ENCODE measurements at places on chromosomes 11 and 22. TPM values are rescaled to one million over a fixed set of nuclear protein-coding genes. Genes with fewer than 3 reads are reported as not detected.

Gene GAB4
- total RNA-seq: not detected

GRCh38 chr22:42752912-42753311 is 32.2 kb upstream of the A4GALT start:
- DNase-seq: no peak

Gene TBX1
- total RNA-seq: 2.9 TPM

- no peak for DNase-seq
Observed at GRCh38 chr11:74839446-74839845, 90.8 kb downstream of the RNF169 start.

DNA sequence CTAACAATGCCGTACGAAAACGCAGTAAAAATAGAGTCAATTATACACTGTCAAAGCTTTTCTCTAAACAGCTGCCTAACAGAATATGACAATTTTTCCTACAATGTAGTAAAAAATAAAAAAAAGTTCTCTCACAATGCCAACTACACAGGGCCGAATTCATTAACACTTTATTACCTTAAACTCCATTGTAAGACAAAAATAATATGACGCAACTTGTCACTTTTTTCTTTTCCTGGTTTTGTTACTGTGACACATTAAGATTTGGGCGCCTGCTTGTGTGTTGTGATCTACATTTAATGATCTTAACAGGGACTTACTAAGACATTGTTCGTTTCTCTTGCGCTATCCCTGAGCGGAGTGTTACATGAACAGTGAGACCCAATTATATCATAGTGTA is 204.1 kb downstream of the INSC start:
- no peak for DNase-seq

DNA sequence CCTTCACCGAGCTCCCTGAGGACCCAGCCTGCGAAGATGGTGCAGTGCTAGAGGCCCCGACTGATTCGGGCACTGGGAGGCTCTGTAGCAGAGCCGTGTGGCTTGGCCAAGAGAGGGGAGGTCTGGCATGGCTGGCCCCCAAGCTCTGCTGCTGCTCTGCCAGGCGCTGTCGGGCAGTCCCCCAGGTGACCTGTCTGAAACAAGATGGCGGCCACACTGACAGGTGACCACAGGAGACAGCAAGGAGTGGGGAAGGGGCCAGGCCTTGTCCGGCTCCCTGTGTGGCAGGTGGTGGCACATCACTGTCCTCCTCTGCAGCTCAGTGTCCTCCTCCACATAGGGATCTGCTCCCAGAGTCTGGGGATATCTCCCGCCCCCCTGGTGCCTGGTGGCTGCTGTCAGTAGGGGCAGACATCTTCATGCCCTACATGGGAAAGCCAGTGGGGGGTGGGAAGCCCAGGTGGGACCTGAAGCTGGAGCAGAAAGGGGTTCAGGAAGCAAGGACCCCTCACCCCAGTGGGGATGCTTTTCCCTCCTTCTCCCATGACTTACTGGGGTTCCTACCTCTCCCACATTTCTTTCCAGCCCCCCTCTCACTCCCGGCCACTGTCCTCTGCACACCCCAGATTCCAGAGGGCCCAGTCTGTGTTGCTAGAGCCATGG is 40.1 kb upstream of the WNT11 start:
- DNase-seq: no peak

DNA sequence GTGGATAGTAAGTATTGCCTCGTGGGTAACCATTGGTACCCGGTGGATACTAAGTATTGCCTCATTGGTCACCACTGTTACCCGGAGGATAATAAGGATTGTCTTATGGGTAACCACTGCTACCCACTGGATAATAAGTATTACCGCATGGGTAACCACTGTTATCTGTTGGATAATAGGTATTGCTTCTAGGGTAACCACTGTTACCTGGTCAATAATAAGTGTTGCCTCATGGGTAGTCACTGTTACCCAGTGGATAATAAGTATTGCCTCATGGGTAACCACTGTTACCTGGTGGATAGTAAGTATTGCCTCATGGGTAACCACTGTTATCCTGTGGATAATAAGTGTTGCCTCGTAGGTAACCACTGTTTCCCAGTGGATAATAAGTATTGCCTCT is 22.6 kb upstream of the NXPE4 start:
- DNase-seq: no peak

- no peak for DNase-seq
Observed at GRCh38 chr22:47484960-47485569, 722.6 kb downstream of the TBC1D22A start.

GRCh38 chr11:117953024-117953671 is 23.9 kb upstream of the TMPRSS13 start:
- no peak for DNase-seq

Gene DDIAS
- 29.1 TPM for total RNA-seq

DNA sequence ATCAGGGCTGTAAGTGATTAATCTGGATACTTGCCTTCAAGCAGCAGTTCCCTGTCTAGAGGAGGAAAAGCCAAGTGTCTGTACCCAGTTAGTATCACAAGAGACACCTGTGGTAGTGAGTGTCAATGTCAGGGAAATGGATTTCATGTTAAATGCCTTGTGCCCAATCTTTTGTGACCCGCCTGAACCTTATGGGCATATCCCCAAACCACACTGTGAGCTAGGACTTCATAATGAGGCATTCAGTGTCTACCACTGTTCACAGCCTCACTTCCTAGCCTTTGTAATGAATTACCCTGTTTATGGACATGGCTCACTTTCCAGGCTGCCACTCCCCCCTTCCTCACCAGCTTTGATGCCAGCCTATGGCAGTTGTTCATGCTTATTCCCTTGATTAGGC is 125.1 kb downstream of the TRIM44 start:
- no peak for DNase-seq

DNA sequence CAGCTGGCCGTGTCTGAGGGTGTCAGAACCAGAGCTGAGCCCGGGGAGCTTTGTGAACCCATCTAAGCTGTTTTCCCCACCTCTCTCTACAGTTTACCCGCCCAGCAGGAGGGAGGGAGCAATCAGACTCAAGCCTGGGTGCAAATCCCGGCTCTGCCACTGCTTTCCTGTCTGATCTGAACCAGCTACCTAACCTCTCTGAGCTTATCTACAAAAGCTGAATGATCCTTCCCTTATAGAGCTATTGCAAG is 252 bp downstream of the APOL2 start:
- DNase-seq: no peak

GRCh38 chr11:106329273-106330018 is 252.0 kb downstream of the AASDHPPT start:
- no peak for DNase-seq

Gene C22orf42
- not detected for total RNA-seq

GRCh38 chr11:75161506-75162095 is 10.7 kb downstream of the SLCO2B1 start:
- no peak for DNase-seq

DNA sequence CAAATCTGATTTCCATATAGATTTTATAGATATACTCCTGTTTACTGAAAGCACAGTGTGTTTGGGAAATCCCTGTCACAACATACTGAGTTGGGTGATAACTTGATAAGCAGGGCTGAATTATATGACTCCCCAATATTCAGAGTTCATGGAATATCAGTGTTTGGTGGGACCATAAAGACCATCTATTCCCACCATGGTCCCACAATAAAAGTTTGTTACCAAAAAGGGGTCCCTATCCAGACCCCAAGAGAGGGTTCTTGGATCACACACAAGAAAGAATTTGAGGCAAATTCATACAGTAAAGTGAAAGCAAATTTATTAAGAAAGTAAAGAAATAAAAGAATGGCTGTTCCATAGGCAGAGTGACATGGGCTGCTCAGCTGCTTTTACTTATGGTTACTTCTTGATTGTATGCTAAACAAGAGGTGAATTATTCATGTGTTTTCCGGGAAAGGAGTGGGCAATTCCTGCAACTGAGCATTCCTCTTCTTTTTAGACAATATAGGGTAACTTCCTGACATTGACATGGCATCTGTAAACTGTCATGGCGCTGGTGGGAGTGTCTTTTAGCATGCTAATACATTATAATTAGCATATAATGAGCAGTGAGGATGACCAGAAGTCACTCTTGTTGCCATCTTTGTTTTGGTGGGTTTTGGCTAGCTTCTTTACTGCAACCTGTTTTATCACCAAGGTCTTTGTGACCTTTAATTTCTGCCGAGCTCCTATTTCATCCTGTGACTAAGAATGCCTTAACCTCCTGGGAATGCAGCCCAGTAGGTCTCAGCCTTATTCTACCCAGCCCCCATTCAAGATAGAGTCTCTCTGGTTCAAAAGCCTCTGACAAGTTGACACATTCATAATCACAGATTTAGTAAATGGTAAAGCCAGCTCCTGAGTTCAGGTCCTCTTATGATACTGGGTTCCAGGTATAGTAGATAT is 240.6 kb upstream of the PDGFD start:
- DNase-seq: no peak

Gene OR56B4
- total RNA-seq: not detected

DNA sequence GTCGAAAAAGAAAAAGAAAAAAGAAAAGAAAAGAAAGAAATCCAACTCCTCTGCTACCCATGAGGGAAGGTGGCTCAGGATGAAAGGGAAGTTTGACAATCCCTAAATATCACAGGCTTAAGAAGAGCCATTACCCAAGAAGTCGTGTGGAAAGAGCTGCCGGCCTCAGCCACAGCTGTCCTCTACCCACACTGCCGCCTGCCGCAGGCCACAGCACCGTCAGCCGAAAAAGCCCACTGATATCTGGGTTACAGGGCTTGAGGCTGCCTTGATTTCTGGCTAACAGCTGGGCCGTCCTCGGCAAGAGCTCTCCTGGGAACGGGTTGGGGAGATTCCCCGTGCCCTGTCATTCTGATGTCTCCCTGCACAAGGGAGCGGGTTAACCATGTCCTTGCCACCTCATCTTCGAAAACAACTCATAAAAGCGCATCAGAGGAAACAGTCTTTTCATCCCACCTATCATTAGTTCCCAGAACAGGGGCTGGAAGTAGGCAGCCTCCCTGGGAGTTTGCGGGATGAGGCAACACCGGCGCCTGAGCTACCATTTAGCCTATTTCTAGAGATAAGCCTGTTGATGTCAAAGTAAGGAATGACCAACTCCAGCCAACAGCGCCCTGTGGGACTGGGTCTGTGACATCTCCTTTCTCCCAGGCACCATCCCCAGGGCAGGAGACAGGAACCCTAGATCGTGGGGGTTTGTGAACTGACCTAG is 21.8 kb upstream of the SNX32 start:
- no peak for DNase-seq

Gene MUC2
- total RNA-seq: not detected

GRCh38 chr22:36724836-36725235 is 21.3 kb upstream of the CACNG2 start:
- DNase-seq: no peak

All from natural killer cell treated with Interleukin-12 subunit alpha and Interleukin-12 subunit beta and Interleukin-15 and Interleukin-18, amount 100 ng/mL, for 72 hours (primary cell).